GM19239 (cell line): ENCODE measurements at places on chromosomes 2 and 18.

DNA sequence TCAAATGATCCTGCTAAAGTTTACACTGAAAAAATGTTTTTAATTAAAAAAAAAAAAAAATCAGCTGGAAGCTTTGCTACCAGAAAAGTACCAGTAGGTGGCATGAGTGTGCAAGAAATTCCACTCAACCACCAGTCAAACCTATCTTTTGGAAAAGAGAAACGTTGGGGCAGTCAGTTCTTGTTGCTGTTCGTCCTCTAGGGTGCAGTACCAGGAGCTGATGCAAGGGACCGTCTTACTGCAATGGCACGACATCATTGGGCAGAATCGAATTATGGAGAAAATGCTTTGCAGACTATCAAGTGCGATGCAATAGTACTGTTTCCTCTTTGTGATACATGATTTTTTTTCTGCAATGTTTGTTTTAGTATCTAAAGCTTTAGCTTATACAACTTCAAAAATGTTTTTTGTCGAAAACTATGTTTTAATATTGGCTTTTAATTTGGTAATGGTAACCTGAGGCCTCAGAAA, 18.3 kb downstream of the YPEL5 start:
- DNase-seq: peak; percentile 79

- no peak for DNase-seq
Observed at GRCh38 chr2:10810202-10811161, 2.1 kb downstream of the PDIA6 start.

GRCh38 chr2:4937550-4937949, 754.6 kb upstream of the SOX11 start:
- no peak for DNase-seq

DNA sequence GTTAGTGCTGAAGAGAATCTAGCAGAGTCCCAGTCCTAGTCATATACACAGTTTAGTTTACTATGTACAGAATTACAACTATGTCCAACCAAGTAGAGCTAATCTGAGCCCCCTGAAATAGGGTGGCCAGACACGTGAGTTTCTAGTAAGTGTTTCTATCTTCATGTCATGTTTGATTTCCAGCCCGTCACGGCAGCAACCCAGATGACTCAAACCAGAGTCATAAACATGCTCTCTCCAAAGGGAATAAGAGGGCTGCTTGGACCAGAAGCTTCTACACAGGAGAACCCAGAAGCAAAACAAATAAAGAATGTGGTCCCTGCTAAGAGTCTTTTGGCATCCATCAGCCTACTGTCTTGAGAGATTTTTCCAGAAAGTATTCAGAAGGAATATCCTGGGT, 64.9 kb upstream of the WIPF1 start:
- no peak for DNase-seq

DNA sequence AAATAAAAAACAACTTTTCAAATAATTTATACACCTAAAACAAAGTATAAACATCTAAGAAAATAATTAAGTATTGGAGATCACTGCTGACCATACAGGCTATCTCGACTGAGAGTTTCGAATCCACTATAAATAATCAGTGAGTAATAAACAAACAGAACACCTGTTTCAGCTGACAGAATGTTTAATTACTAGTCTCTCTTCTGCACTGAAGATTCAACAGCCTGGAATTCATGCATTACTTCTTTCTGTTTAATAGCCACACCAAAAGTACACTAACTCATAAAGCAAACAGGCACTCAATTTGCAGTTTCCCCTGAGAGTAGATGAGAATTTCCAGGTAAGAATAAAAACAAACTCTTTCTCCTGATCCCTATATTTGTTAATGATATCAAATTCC, 138.5 kb downstream of the RBMS1 start:
- DNase-seq: no peak

GRCh38 chr18:33583901-33584300, 5.9 kb downstream of the ASXL3 start:
- DNase-seq: no peak

DNA sequence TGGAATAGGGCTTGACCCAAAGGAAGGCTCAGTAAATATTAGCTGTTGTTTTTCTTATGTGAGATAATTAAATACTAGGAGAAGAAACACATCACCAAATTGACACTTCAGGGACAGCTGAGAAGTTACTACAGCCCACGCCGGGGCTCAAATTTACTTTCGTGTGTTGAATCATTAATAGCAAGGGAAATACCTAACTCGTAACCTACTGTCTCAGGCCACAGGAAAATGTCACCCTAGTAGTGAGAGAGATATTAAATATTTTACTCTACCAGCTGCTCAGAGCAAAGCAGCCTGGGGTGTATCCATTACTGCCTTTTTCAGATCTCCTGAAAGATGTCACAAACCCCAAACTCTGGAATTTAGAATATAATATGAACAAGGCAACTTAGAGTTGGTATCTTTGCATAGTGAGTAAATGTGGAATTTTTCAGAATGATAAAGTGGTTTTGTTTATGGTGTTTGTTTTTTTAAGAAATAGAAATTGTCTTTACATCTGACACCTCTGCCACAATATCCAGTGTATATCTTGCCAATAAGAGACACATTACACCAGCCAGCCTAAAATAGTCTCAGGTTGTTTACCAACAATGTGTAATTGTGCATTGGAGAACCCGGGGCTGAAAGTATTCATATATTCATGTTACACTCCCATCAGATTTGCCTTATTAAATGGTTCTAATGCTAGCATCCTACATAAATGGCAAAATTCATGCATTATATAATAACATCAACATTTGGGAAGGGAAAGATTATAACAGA, 48.4 kb downstream of the ATP8B1 start:
- peak; percentile 28 for DNase-seq

- DNase-seq: no peak
Observed at GRCh38 chr18:28999726-29000125, 822.8 kb upstream of the CDH2 start.

GRCh38 chr2:13524492-13524891, 807.8 kb downstream of the TRIB2 start:
- peak; percentile 0 for DNase-seq

- DNase-seq: no peak
Observed at GRCh38 chr2:88098558-88098900, 29.3 kb downstream of the FABP1 start.

- DNase-seq: no peak
Observed at GRCh38 chr18:75213611-75214331, 3.2 kb downstream of the TSHZ1 start.

- DNase-seq: no peak
Observed at GRCh38 chr2:75497256-75497655, 63.5 kb downstream of the EVA1A start.

DNA sequence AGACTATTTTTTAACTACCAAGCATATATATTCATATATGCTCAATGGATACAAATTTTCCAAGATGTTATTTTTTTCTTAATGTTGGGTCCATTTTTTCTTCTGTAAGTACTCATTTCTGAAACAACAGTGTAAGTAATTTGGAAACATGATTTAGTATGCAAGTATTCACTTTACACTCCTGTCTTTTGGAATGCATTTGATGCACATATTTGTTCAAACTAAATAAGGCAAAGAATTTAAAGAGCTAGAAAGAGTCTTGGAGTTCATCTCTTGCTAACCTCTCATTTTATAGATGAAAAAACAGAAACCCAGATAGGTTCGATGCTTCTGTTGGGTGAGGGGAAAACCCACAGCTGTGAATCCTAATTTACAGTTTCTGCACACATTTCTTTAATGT, 439.5 kb upstream of the RAB12 start:
- no peak for DNase-seq

- DNase-seq: no peak
Observed at GRCh38 chr2:226124548-226125011, 675.0 kb downstream of the IRS1 start.

DNA sequence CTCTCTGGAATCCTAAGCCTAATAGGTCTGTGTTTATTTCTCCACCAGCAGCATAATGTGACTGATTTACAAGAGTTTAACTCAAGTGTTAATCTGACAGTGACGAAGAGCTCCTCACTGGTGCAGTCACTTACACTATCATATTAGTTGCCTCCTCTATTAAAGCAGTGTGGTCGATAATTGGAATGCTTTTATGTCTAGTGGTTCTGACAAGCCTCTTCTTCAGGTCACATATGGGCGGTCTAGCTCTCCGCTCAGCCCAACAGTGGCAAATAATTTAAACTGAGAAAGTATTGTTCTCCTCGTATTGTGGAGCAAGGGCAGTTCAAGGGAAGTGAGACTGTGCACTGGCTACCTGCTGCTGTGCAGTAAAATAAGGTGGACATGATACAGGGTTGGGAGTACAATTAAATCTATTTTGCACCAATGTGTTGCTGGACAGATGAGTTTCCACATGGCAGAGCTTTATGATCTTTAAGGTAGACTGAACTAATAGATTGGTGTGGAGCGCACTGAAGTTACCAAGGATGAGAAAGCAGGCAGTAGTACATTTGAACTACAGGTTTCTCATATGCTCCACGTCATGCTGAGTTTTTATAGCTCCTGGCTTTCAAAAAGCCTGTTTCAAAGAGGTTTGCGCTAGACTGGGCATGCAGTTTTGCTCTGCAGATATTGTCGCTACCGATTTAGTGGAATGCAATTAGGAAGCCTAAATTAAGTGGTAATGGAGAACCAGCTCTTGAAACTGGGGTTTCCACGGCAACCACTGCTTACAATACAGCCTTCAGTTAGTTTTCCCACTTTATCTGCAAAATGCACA, 151.7 kb upstream of the POU3F3 start:
- no peak for DNase-seq

GRCh38 chr18:61797696-61798590, 94.9 kb downstream of the RNF152 start:
- DNase-seq: no peak
